ENCODE measurements at places on chromosomes 11 and 22.
A peak's percentile ranks its signal among the peaks of the same experiment; 100 is the strongest.

DNA sequence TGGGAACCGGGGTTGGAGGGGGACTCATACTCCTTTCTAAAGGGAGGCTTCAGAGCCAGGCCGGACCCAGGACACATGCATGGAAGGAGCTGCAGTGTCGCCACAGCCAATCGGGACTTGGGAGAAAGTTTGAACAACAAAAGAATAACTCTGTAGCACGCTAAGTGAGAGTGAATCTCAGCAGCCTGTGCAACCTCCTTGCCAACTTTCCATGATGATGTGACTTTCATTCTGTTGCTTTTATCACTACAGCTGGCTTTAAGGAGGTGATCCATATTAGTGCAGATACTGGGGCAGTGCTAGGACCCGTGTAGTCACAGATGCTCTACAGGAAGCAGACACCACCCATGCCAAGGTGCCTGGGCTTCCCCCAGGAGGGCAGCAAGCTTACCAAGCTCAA lies 157.3 kb downstream of the MPPED1 start:
- no peak for DNase-seq

GRCh38 chr11:101466352-101466751 lies 117.5 kb downstream of the TRPC6 start:
- no peak for DNase-seq

GRCh38 chr11:63666874-63667273 lies 4.3 kb downstream of the ATL3 start:
- DNase-seq = no peak

DNA sequence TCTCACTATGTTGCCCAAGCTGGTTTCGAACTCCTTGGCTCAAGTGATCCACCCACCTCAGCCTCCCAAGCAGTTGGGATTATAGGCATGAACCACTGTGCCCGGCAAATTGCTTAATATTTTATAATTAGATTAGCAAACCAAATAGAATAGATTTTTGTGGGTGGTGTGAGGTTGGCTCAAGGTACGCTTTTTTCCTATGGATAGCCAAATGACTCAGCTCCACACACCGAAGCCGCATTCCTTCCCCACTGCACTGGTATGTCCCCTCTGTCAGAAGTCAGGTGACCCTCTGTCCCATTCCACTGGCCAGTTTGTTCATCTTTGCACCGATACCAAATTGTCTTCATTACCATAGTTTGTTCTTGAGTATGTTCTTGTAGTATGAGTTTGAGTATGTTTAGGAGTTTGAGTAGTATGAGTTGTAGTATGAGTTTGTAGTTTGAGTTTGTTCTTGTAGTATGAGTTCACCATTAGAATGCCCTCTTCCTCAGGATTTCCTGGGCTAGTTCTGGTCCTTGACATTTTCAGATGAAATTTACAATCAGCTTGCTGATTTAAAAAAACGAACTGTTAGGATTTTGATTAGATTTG lies 19.4 kb downstream of the SUSD2 start:
- DNase-seq = no peak

- DNase-seq = no peak
These were observed 132.1 kb downstream of the DSCAML1 start for GRCh38 chr11:117664897-117665296.

DNA sequence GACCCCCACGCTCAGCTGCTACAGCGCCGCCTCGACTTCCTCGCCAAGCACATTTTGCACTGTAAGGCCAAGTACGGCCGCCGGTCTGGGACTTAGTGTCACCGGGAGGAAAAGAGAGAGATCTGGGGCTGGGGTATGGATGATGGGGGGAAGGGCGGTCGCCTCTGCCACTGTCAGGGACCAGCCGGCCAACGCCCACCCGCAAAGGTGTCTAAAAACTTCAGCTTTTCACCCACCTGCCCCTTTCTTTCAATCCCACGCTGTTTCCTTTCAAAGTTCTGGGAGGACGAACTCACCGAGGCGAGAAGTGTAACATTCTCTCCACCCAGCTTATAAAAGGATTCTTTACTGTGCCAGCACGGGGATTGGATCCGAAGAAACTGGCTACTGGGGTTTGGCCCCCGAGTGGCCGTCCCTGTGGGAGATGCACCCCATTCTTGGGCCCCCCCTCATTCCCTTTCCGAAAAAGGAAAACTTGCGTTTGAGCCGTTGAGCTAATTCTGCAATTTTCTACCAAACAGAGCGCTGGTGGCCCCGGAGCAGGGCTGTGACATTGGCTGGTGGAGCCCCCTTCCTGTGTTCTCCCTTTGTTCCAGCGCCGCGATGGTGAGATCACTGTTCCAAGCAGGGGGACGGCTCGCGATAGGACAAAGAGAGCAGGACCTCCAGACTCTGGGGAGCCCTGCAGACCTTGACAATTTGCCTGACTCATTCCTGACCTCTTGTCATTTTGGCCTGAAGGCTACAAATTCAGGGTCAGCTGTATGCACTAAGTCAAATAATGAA lies 1.8 kb downstream of the FJX1 start:
- no peak for DNase-seq

- no peak for DNase-seq
These were observed 1.6 kb downstream of the KCNK4 start for GRCh38 chr11:64292460-64293254.

DNA sequence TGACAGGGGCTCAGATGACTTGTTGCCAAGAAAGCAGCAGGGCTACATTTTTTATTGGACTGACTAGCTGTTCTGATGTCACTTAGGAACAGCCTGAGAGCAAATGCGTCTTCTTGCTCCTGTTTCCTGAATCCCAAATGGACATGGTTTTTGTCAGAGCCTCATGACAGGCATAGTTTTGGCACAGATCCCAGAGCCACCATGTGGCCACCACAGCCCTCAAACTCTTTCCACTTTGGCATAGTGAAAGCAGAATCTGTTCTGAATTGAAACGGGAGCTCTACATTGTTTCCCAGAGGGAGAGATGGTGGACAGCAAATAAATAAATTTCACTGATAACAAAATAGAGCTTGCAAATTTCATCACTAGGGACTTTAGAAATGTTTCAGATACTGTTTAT lies 222.2 kb downstream of the C11orf87 start:
- DNase-seq = no peak

GRCh38 chr22:29604076-29604360 lies 585 bp downstream of the NF2 start:
- no peak for DNase-seq

DNA sequence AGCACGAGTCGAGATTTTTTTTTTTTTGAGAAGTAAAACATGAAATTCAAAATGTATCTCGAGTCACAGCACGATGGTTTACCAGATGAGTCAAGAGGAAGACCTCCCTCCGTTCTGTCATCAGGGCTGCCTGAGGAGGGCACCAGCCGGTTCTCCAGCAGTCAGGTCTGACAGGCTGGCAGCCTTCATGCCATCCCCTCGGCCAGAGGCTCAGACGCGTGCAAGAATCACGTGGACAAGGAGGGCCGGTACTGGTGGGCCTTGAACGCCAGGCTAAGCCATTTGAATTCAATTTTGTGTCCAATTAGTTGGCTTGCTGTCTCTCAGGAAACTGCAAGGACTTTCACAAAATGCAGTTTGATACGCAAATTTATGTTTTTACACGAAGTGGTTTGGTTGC lies 1412.2 kb downstream of the BRD1 start:
- DNase-seq = no peak

- peak; percentile 25 for DNase-seq
These were observed 22.5 kb downstream of the CYTH4 start for GRCh38 chr22:37304595-37305343.

DNA sequence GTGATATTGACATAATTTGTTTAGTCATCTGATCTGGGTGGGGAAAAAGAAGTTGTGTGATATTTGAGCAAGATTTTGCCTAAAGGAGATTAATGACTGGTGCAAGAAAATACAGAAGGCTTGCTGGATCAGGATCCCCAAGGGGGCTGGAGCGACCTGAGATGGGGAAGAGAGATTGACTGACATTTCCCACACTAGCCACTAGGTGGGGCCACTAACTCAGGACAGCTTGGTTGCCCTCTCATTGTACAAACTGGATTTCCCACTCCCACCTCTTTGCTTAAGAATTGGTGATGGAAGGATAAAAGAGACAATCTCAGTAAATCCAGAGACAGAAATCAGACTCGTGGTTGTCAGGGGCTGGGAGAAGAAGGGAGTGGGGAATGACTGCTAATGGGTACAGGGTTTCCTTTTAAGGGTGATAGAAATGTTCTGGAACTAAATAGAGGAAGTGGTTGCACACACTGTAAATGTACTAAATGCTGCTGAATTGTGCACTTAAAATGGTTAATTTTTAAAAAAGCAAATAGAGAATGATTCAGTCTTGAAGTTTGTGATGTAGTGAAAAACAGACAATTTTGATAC lies 50.7 kb downstream of the CTTN start:
- no peak for DNase-seq

GRCh38 chr22:24952837-24953383 lies 394 bp downstream of the KIAA1671 start:
- DNase-seq = no peak

DNA sequence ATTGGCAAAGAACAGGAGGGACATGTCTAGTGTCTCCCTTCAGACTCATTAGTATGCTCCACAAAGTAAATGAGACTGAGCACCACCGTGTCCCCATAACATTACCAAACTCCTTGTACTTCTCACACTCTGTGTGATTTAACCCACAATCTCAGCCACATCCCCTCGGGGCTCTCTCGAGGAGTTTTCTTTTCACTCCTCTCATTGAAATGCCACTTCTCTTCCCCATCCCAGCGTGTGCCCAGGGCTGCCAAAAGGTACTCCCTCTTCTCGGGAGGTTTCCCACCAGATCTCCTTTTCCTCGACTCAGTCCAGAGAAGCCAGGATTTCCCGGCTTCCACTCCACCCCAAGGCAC lies 1.1 kb downstream of the RBFOX2 start:
- DNase-seq = no peak

DNA sequence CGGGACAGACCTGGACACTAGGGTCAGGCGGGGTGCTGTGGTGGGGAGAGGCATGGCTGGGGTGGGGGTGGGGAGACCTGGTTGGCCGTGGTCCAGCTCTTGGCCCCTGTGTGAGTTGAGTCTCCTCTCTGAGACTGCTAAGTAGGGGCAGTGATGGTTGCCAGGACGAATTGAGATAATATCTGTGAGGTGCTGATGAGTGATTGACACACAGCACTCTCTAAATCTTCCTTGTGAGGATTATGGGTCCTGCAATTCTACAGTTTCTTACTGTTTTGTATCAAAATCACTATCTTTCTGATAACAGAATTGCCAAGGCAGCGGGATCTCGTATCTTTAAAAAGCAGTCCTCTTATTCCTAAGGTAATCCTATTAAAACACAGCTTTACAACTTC lies 3.9 kb downstream of the FADD start:
- no peak for DNase-seq

DNA sequence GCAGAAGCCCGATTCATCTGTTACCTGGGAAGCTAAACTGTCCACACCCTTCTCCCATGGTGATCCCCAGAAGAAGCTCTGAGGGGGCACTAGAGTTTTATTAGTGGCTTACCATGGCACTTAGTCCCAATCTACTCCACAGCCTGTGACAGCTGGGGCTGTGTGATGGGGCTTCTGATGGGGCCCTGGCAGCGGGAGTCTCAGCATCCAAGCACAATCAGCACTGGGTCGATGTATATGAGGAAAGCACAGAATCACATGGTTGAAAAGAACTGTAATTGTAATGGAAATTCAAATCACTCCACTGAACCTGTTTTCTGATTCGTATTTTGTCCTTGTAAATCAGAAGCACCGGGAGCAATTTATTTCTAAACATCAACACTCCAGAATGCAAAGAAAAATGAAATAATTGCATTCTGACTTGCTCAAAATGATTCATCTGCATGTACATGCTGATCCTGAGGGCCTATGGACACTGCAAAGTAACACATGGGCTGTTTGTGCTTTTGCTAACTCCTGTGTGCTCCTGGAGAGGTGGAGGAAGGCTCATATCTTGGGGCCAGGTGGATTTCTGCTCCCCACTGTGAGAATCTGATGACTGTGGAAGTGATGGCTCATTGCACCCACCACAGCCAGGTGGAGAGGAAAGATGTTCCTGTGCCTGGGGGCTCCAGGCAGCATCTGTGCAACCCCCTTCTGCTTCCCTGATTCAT lies 203.0 kb downstream of the KIRREL3 start:
- no peak for DNase-seq

- DNase-seq = peak; percentile 8
These were observed 460 bp downstream of the ZC3H12C start for GRCh38 chr11:110093407-110094297.

DNA sequence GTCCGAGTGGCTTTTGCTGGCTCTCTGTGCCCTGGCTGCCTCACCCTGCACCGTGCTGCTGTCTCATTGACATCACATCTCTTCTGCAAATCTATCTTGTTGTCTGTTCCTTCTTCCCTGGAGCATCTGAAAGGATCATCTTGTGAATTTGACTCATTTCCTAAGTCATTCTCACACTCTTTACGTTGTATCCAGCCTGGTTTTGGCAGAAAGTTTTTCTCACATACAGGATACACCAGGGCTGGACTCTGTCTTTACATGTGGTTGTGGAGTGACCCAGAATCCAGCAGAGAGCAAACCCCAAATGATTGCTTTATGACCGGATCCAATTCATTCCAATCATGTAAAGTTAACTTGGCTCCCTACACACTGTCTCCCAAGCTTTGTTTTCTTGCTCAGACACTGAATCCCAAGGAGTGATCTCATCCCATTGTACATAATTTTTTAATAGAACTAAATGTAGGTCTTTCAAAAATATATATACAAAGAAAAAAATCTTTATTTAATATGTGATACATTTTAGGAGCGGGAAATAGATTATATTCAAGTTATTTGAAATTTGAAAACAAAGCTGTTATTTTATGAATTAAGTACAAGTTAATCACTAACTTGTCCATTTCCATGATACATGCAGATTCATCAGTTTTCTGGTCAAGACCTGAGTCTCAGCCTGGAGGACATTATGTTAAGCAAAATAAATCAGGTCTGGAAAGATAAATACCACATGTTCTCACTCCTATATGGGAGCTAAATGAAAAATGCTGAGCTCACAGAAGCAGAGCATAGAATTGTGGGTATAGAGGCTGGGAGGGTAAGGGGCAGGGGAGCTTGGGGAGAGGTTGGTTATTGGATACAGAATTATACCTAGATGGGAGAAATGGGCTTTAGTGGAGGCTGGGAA lies 2.9 kb upstream of the RFPL1 start:
- DNase-seq = no peak

DNA sequence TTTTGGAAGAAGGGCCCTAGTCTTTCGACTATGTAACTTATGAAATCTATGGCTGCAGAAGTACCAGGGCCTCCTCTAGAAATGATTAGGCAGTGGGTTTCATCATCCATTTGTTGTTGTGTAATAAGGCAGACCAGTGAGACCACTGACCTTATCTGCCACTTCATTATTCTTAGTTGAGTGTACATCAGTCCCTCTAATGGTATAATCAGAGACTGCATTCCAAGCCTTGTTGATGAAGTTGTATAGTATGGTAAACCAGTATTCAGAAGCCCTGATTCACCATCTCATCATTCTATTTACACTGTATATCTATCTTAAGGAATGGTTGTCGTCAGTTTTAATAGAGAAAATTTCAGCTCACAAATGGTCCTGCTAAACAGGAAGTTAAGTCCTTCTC lies 32.2 kb upstream of the GRIA4 start:
- DNase-seq = no peak

- no peak for DNase-seq
These were observed 1.6 kb downstream of the SPTBN2 start for GRCh38 chr11:66727282-66728037.
